ENCODE measurements at places on chromosomes 11 and 22. TPM values are rescaled to one million over a fixed set of nuclear protein-coding genes. Genes with fewer than 3 reads are reported as not detected.

CCDC87 gene
- 0.14 TPM for total RNA-seq

- DNase-seq = no peak
These were observed 1079.7 kb downstream of the OPCML start for GRCh38 chr11:132452616-132453015.

DNA sequence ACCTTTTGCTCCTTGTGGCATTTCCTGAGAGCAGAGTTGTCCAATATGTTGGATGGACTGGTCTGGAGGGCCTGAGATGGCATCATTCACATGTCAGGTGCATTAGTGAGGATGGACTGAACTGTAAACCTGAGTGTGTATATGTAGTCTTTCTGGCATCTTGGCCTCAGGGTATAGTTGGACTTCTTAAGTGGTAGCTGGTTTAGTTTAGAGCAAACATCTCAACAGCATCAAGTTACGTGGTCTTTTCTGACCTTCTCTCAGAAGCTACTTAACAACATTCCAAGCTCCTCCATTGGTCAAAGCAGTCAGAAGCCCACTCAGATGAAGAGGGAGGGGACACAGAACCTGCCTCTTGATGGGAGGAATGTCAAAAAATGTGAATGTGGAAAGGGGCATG is 829.9 kb downstream of the METTL15 start:
- no peak for DNase-seq

GRCh38 chr11:126436209-126436755 is 80.8 kb downstream of the ST3GAL4 start:
- no peak for DNase-seq

DNA sequence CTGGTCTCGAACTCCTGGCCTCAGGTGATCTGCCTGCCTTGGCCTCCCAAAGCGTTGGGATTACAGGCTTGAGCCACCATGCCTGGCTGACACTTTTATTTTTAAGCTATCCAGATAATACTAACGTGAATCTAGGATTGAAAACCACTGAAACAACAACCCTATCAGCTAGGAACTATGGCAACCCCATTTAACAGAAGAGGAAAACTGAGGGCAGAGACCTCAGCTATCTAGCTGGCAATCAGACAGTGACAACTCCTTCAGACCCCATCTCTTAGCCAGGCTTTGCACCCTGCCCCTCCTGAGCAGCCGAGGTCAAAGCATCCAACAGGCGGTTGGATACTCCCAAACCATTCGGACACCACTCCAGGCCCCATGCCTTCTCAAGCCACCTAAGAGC is 14.1 kb downstream of the ABTB2 start:
- no peak for DNase-seq

DNA sequence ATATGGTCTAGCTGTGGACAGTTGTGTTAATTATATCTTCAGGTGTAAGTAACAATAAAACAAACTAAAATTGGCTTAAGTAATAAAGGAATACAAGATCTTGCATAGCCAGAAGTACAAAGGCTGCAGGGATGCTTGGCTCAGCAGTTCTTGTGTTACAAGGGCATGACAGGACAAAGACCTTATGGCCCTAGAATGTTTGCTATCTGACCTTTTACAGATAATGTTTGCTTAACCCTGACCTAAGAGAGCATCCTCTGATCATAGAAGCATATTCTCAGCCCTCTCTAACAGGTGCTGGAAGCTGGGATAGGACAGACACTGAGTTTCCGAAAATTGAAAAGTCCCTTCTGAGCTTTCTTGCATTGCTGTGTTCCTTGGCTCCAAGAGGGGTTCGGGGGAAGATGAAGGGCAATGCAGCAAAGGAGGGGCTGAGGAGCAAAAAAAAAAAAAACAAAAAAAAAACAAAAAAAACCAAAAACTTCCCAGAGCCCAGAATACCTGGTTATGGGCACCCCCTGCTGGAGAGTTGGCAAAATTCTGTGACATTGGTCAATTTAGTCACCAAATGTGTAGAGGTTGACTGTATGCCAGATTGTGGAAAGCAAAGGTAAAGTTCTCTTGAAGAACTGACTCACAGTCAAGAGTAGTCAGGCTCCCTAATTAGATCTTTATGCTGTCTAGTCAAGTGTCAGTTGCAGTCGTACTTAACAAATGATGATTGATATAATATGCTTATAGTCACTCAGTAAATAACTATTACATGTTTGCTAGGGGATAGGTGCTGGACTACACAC is 10.4 kb upstream of the HIKESHI start:
- DNase-seq = peak; percentile 14

- no peak for DNase-seq
These were observed 54.1 kb downstream of the PPFIA1 start for GRCh38 chr11:70324376-70325115.

GRCh38 chr11:125001079-125001778 is 47.2 kb downstream of the CCDC15 start:
- no peak for DNase-seq

DNA sequence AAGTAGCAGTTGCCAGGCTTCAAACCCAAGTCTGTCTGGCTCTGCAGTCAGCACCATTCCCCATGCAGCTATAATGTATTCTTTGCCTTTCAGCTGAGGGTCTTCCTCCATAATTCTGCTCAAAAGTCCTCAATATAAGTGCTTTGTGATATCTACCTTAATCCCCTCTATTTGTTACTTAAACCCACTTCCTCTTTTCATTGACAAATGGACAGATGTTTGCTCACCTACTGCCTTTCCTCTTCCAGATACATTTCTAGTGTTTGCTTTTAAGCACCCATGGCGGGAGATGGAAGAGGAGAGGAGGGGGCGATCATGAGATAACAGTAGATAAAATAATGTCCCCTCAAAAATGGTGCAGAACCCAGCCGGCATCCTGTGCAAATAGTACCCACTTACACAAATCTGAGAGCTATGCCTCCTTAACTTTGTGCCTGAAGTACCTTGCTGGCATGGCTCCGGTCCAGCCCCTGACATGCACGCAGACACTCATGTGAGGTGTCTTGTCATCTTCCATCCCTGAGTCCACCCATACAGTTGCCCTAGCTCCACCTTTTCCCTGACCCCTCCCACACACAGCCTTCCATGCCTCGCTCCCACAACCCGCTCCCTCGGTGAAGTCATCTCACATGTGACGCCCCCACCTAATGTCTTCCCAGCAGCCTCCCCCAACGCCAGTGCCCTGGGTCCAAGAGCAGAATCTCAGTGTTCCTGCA is 109.6 kb downstream of the TRIM29 start:
- no peak for DNase-seq

Measured in thymus (tissue), 14 donors.